ENCODE measurements at places on chromosomes 13 and 19.

DNA sequence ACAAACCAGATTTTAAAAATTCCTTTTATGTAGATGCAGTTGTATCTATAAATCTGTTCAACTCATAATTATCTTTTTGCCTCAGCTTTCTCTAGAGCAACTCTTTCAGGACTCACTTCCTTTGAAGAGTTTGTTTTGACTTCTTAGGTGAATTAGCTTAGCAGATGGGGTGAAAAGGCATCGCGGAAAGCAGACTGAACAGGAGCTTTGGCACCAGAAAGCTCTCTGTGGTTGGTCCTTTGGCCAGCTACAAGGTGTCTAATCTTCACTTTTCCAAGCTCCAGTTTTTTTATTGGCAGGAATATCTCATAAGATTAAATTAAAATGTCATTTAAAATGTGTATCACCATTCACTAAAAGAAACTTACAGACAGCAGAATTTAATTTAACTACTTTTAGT is 60.6 kb upstream of the KLF12 start:
- no peak for DNase-seq

DNA sequence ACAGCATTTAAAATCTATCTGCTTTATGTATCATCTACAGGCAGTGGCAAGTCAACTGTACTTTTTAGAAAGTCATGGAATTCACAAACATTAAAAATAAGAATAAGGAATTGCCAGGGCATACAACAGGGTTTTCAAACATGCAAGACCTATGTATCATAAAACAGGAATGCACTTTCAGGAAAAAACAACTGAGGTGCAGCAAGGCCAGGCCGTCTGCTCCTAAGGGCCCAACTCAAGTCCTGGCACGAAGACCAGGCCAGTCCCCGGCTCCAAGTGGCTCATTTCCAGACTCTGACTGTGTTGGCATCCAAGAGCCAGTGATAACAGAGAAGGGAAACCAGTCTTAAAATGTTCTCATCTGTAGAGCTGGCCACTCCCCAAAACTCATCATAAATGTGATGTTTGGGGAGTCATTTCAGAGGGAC is 7.1 kb downstream of the RFX2 start:
- DNase-seq, result no peak

- DNase-seq, result peak; percentile 65
These were observed 22.4 kb downstream of the EPSTI1 start for GRCh38 chr13:42969565-42970172.

DNA sequence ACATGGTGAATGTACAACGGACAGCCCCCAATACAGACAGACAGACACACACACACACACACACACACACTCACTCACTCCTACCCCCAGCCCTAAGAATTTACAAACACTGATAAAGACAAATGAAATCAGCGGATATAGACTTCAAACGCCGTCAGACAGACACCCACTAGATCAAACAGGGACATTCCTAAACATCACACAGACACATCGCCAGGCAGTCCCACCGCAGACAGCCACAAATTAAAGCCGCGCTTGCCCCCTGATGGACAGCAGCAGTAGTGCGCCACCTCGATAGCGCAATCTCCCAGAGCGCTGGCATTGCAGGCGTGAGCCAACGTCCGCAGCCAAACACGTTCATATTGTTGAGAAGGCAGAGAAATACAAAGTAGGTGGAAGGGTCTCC is 24.7 kb upstream of the ADGRE1 start:
- DNase-seq, result peak; percentile 77

- DNase-seq, result no peak
These were observed 222.7 kb upstream of the SOX1 start for GRCh38 chr13:111844222-111844671.

DNA sequence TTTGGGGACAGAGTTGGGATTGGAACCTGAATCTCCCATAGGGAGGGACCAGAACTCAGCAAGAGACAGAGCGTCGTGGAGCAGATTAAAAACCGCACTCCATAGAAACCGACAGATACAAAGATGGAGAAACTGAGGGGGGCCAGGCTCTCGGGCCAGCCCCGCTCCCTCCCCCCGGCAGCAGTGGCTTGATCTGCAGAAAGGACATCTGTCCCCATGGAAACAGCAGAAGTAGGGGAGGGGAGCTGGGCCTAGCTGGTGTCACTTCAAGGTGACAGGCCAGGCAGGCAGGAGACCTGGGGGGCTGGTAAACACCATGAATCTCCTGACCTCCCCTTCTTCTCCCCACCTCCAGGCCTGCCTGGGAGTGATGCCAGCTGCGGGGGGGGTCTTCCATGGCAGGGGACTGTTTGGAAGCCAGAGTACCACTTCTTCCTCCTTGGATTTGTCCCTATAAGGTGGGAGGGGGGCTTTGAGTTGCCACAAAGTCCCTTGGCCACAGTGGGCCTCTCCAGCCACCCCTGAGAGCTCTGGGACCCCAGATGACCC is 10.9 kb downstream of the TMIGD2 start:
- no peak for DNase-seq

- DNase-seq, result no peak
These were observed 9.3 kb downstream of the BORA start for GRCh38 chr13:72737033-72737432.

GRCh38 chr13:59043016-59043415 is 1120.7 kb downstream of the DIAPH3 start:
- no peak for DNase-seq

DNA sequence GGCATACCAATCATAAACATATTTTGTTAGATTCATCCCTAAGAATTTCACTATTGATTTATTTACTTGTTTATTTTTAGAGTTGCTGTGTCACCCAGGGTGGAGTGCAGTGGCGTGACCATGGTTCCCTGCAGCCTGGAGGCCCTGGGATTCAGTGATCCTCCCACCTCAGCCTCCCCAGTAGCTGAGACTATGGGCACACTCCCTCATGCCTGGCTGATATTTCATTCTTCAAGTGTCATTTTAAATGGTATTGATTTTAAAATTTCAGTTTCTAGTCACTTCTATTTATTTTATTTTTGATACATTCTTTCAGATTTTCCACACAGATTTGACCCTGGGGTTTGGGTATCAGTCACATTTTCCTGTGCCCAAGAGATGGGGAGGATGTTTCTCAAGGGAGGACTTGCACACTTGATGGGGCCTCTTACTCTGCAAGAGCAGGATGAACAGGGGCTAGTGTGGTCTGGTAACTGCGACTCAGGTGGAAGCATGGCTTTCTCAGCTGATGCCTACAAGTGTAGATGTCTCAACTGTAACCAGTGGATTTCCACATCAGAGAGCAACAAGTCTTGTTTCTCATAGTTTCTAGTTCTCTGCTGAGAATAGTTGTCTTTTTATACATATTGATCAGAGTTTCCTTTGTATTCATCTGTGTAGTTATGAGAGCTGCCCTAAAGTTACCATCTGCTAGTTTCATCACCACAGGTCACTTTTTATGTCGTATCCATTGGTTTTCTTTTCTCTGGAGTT is 40.2 kb downstream of the CCNE1 start:
- no peak for DNase-seq

DNA sequence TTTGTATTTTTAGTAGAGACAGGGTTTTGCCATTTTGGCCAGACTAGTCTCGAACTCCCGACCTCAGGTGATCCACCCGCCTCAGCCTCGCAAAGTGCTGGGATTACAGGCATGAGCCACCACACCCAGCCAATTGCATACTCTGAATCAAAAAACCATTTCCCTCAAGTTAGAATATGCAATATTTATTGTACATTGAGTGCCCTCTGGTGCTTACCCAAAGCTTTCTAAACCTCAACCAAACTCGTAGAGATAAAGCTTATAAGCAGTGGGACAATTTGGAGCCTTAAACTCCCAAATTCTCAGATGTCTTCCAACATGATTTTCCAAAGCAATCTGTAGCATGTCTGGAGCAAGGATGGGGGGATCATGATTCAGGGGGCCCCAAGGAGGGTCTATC is 22.4 kb downstream of the RFXAP start:
- no peak for DNase-seq

DNA sequence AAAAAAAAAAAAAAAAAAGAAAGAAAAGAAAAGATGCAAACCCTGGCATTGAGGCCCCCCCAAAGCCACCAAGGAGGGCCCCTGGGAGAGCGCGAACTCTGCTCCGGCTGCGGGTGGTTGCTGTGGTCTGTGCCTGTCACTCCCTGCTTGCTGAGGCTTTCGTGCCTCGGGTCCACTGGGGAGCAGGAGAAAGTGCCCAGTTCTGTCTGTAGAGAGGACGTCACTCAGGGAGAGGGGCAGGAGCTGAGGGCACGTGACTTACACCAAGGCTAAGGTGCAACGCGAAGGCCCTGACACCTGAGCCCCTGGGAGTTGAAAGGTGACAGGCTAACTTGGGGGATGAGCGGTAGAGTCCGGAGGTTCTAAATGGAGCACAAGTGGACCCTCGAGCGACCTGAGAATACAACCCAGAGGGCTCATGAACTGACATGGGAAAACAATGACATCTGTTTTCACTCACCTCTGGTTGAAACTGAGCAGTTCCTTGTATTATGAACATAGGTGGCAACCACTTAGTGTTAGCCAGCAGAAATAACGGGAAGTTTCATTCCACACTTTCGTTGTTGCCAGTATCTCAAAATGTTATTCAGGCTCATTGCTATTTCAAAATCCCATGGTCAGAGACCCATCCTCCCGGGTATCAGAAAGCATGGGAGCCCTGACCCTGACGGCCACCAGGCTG is 69.2 kb upstream of the TM9SF2 start:
- peak; percentile 8 for DNase-seq

- no peak for DNase-seq
These were observed 392.5 kb downstream of the DIAPH3 start for GRCh38 chr13:59771272-59771671.

- DNase-seq, result no peak
These were observed 91.7 kb downstream of the SERP2 start for GRCh38 chr13:44465318-44465717.

- DNase-seq, result no peak
These were observed 156.4 kb downstream of the MYO16 start for GRCh38 chr13:108785844-108786243.

DNA sequence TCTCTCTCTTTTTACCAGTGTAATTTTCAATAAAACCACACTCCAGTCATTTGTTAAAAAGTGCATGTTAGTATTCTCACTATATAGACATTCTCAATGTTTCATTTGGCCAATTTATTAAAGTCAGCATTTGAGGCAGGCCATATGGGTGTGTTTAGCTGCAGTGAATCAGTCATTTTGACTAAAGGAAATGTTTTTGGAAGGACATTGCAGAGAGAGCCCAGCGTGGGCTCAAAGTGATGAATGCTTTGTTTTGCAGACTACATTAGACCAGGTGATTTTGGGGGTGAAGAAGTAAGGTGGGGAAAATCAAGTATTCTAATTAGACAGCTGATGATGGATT is 116.7 kb downstream of the POSTN start:
- DNase-seq, result no peak

- DNase-seq, result no peak
These were observed 25.6 kb downstream of the DEDD2 start for GRCh38 chr19:42191855-42192254.

- peak; percentile 44 for DNase-seq
These were observed 51.2 kb downstream of the NLRP12 start for GRCh38 chr19:53772943-53773342.

DNA sequence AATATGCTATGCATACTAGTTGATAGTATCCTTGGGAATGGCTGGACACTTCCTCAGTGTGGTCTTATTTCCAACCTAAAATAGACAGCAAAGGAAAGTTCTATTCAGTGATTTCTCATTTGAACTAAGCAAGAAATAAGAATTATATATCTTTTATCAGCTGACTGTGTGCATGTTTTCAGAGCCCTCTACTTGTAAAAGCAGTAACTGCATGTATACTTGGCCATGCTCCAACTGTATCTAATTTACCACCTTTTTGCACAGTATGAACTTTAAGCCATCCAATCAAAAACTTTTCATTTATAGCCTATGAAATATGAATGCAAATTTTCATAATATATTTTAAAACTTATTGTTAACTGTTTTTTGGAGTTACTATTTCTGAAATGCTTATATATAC is 136.4 kb upstream of the PCDH9 start:
- no peak for DNase-seq

GRCh38 chr13:111282425-111282824 is 38.0 kb upstream of the TEX29 start:
- no peak for DNase-seq

DNA sequence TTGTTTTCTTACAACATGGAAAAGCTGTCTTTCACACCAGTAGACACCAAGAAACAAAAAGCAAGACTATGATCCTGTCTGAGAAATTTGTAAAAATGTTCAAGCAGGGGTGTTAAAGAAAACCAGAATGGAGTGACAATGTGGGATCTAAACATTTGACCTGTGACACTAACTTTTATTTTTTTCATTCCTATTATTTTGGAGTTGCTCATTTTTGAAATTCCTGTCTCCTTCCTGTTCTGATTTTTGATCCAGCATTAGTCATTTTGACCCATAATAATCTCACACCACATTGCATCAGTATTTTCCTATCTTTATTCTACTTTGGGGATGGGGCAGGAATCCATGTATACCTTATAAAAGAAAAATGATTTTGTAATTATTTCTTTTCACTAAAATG is 164.2 kb downstream of the DLEU7 start:
- DNase-seq, result no peak

GRCh38 chr13:51958217-51958547 is 53.1 kb downstream of the ATP7B start:
- DNase-seq, result no peak

GRCh38 chr19:33766623-33767022 is 30.0 kb upstream of the KCTD15 start:
- DNase-seq, result peak; percentile 3

DNA sequence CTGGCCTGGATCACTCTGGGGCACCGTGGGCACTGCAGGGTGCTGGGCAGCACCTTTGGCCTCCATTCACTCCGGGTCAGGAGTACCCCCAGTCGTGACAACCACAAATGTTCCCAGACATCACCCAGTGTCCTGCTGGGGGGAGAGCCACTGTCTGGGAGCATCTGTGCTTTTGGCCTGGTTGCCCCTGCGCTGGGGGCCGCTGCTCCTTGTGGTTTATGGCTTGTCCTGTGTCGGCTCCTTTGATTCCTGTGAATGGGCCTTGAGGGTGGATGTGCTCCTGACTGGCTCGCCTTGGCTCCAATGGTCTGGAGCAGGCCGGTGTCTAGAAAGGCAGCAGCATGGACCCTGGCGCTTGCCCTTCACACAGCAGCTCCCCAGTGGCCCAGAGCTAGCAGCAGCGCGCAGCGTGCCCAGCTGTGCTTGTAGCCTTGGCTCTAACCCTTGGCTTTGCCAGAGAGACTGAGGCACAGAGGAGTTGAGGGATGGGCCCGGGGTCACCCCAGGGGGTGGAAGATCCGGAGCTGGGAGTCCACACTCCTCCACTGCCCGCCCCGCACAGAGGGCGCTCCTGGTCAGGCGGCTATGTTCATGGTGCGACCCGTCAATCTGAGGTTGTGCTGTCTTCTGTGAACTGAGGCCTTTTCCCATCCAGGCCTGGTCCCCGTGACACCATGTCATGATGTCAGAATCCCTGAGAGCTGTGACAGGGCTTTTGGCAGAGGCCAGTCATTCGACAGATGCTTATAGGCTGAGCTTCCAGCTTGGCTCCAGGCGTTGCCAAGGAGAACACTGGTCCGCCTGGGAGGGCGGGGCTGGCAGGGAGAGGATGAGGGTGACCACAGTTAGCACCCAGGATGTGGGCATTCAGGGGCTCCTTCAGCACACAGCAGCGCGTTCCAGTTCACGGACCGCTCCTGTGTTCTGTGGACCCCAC is 4.1 kb downstream of the DAZAP1 start:
- DNase-seq, result no peak

All from WERI-Rb-1 (cell line).